CD4-positive, alpha-beta T cell treated with Interleukin-17A for 1 hour (primary cell): ENCODE measurements at places on chromosomes 2 and 18.
A peak's percentile ranks its signal among the peaks of the same experiment; 100 is the strongest.

DNA sequence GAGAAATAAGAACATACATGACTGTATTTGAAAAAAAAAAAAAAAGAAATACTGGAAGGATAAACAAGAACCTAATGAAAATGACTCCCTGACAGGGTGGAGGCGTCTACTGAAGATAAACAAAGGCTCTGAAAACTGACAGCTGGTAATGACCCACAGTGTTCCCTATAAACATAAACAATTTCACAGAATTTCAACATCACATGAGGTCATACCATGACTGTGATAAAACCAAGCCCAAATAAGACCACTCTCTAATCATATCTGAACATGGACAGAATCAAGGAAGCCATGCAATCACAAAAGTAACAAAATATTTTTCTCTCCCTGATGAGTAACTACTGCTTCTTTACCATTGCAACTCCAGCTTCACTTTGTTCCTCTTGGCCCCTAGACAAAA lies 159.3 kb downstream of the FAM124B start:
- no peak for DNase-seq

DNA sequence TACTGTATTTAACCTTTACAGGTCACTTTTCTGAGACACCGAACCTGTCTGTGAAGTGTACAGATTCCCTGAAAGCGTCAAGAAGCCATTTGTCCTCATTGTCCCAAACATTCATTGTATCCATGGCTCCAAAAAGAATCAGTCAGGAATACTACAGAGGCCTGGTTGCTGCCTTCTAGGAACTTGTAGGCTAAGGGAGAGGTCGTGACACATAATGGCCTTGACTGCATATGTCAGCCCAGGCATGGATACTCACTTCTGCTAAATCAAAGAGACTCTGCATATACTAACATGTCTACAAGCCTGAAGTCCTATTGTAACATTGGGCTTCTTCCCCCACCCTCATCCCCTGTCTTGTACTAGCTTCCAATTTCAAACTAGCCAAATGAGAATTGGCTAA lies 40.2 kb downstream of the ONECUT2 start:
- no peak for DNase-seq

- peak; percentile 19 for DNase-seq
Measured at GRCh38 chr18:48962994-48963561, 12.3 kb upstream of the SMAD7 start.

DNA sequence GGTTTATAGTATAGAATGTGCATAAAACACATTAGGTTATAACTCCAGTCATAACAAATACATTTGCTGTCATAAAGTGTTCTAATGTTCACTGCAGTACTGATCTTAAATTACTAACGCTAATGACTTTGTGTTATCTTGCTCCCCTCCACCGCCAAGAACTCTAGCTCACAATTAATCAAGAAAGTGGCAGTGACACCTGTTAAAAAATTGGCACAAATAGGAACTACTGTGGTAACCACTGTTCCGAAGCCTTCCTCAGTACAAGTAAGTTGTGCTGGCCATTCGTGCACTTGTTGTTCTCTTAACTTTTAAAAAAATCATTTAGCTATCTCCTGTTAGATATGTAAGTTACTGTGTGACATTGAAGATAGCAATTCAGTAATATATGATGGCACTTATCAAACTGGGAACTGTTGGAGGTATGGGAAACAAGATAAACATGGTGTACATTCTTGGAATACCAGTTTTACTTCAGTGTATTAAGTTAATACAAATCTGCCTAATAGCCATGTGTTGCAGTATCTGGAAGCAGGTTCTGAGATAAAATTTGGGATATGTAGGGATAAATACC lies 41.2 kb downstream of the TAF4B start:
- DNase-seq = no peak

- DNase-seq = no peak
Measured at GRCh38 chr18:74453016-74453566, 4.0 kb downstream of the DIPK1C start.

GRCh38 chr18:10410472-10411308 lies 43.7 kb upstream of the APCDD1 start:
- DNase-seq = no peak

DNA sequence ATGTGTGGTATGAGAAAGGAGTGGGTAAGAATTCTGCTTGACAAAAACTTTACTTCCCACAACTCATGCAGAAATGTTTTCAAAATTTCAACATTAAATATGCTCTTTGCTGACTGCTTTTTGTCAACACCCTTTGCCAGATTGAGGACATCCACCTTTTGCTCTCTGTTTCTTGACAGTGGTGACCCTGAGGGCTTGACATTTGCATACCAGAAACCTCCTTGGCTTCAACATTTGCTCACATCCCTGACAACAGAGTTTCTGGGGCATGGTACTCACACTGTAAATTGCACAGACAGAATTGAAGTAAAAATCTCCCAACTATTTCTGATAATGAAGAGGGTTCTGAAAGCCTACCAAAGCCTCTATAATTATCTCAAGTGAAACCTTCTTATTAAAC lies 95.7 kb downstream of the RND3 start:
- DNase-seq = no peak

GRCh38 chr2:160905862-160906261 lies 254.4 kb upstream of the TANK start:
- no peak for DNase-seq
